Fibroblast of skin of back (primary cell): ENCODE measurements at places on chromosomes 5 and 9.
A peak's percentile ranks its signal among the peaks of the same experiment; 100 is the strongest.

GRCh38 chr9:99489060-99489413 is 267.0 kb downstream of the SEC61B start:
- peak; percentile 70 for DNase-seq

DNA sequence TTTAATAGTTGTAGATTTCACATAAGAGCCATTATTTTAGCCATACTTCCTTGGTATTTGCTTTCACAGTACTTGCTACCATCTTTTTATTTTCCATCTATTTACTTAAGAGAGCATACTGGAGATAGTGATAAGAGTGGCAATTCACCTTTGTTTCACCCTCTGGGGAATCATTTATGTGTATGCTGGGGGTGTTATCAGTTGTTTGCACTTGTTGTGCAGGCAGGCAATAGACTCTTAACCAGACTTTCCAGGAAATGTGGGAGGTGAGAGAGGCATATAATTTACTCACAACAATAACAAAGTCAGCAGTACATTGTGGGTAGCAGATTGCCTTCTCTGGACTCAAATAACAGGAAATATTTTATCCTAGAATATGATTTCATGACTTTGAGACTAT is 1018.3 kb downstream of the CDH12 start:
- DNase-seq = no peak

- peak; percentile 88 for DNase-seq
Observed at GRCh38 chr5:73031839-73032238, 76.0 kb downstream of the FCHO2 start.

GRCh38 chr9:20662156-20662555 is 21.9 kb upstream of the FOCAD start:
- no peak for DNase-seq

DNA sequence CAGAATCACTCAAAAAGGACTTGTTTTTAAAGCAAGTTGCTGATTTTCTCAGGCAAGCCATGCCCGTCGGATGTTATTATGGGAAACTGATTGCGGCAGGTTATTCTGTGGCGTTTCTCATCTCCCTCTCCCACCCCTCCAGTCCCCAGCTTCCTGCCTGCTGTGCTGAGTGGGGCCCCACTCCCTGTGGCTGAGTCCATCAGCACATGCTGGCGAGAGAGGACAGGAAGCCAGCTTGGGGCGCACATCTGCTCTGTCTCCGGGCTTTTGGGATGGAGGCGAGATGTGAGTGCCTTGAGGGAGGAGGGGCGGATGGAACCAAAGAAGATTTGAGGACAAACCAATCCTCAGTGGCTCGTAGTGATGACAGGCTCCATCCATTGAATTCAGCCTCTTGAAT is 108.0 kb downstream of the DAPK1 start:
- DNase-seq = no peak

DNA sequence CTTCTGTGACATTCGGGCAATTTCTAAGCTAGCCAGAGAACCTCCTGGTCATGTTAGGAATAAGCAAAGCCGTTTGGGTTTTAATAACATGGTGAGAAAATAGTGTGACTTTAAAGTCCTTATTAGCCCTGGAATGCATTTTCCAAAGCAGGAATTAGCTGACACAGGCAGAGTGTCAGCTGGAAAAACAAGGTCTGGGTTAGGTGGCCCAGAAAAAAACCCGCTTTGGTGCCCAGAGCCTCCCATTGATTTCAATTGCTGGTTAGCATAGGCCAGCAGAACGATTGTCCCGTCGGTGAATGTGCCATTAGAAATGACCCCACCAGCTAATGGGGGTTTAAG is 62.1 kb upstream of the CPEB4 start:
- no peak for DNase-seq

GRCh38 chr5:83029912-83030311 is 47.3 kb downstream of the TMEM167A start:
- DNase-seq = peak; percentile 70

DNA sequence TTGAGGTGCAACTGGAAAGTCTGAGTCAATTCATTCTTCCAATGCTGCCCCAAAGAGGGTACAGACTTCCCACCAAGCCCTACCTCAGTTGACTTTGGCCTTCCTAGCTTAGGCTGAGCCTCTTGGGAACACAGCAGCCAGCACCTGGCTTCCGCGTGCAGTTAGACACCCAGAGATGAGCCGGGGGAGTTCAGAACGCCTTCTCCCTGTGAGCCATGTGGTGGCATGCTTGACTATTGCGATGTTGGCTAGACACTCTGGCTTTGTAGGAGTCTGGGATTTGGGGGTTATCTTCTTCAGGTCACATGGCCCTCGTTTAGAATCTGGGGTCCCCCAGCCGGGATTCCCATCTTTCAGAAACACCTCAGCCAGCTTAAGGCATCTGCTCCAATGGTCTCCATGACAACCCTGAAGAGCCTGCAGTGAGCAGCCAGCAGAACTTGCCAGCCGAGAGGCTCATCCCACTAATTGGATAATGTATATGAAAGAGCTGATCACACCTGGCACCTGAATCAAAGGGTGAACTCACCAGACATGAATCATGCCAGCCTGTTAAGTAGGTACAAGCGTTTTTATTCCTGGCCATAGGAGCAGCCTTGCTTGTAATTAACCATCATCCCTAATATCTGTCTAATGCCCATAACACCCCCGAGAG is 167.5 kb downstream of the SYK start:
- no peak for DNase-seq

GRCh38 chr5:6704361-6704851 is 8.8 kb upstream of the TENT4A start:
- peak; percentile 87 for DNase-seq

GRCh38 chr5:81212211-81212751 is 20.8 kb upstream of the CKMT2 start:
- DNase-seq = no peak

- DNase-seq = no peak
Observed at GRCh38 chr9:105633411-105633810, 28.8 kb upstream of the TAL2 start.

DNA sequence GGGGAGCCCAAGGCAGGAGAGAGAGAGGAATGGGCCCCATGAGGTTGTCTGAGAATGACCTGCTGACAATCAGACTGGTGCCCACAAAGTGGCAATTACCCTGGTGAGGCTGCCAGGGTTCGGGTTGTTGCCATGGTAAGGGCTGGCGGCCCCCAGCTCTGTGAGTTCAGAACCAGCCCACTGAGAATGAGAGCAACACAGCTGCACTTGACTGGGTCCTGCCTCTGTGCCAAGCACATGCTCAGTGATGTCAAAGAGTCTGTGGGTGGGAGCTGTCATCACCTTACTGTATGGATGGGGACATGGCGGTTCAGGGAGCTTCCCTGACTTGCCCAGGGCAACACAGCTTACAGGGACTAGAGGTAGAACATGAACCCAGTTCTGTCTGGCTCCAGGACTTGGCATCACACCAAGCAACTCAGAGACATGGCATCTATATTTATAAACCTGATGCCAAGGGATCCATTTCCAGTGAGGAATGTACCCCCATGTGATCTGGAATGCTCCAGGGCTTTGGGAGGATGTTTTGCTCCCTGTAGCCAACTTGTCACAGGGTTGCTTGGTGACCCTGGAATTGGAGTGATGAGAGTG is 38.2 kb upstream of the TEX48 start:
- peak; percentile 75 for DNase-seq

- no peak for DNase-seq
Observed at GRCh38 chr5:173664154-173664526, 47.7 kb upstream of the BOD1 start.

DNA sequence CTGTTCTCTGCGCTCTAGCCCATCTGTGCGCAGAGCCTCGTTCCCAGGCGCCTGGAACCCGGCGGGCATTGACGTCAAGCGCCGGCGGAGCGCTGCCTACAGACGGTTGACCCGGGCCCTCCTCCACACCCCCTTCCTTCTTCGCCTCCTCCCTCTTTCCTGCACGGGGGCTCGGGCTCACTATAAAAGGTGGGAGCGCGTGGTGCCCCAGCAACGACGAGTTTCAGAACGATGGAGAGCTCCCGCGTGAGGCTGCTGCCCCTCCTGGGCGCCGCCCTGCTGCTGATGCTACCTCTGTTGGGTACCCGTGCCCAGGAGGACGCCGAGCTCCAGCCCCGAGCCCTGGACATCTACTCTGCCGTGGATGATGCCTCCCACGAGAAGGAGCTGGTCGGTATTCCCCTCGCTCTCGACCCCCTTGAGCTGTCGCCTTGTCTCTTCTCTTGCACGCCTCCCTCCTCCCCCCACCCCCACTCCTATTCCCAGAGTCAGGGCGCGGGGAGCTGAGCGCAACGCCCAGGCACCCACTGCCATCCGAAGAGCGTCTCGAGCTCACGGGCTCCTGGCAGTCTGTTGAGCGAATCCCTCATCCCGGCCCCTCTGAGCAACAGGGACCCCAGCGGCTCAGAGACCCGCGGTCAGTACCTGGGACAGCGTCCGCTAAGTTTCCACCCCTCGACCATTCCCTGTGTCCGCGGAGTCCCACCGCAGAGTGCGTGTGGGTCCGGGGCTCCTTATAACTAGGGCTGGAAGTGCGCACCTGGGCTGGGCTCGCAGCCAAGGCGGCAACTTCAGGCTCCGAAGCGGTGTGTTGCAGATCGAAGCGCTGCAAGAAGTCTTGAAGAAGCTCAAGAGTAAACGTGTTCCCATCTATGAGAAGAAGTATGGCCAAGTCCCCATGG is at the start of gene CARTPT:
Gene CARTPT (plus strand): TSS at position 213 of the 902 bp plus-strand sequence. CDS start 19 bp downstream, at position 232.
- DNase-seq = peak; percentile 25

GRCh38 chr9:136438548-136439480 is 831 bp downstream of the INPP5E start:
- DNase-seq = peak; percentile 18
